ENCODE measurements at places on chromosomes 12 and 14.

DNA sequence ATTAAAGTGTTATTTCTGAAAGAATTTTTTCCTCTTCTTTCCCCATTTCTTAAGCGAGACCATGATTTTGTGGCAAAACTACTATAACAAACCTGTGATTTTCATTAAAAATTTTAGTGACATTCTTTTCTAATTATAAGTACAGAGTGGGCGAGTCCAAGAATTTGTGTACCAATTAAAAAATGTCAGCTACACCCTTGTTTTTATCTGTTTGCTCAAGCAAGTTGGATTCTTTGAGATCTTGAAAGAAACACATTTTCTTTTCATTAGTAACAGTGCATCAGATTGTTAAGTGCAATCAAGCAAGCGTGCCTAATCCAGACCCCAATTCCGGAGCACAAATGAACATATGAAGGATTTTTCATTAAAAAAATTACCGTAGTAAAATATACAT, 338.8 kb upstream of the DDHD1 start:
- no peak for DNase-seq

- no peak for DNase-seq
Measured at GRCh38 chr14:93619176-93619793, 169.0 kb downstream of the PRIMA1 start.

- peak; percentile 27 for DNase-seq
Measured at GRCh38 chr12:6772331-6772695, at the start of gene LAG3. TSS of gene LAG3 (plus strand) at chr12:6772520. CDS start at chr12:6772853, 333 bp downstream.

GRCh38 chr12:88237954-88238353, 95.8 kb downstream of the TMTC3 start:
- no peak for DNase-seq

DNA sequence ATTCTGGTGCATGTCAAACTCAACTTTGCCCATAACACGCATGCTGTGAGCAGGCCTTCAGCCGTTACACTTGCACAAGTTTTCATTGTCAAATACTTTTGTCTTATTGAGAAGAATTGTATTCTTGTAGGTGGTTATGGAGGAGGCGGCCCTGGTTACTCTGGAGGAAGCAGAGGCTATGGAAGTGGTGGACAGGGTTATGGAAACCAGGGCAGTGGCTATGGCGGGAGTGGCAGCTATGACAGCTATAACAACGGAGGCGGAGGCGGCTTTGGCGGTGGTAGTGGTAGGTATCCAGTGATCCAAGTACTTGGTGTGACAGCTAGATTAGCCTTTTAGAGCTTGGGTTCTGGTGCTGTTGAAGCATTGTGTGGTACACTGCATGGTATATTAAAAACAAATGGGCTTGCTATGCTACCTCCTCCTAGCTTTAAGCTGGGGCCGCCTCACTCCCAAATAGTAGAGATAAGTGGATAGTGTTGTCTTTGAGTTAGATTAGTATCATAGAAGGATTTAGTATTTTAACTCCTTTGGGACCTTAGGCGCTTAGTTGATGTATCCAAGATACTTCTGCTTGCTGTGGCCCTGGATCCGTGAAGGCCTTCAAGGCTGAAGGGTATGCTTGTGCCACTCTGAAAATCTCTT, 2.5 kb downstream of the HNRNPA1 start:
- DNase-seq, result no peak

GRCh38 chr14:23751616-23752015, 115.5 kb downstream of the DHRS2 start:
- DNase-seq, result no peak

DNA sequence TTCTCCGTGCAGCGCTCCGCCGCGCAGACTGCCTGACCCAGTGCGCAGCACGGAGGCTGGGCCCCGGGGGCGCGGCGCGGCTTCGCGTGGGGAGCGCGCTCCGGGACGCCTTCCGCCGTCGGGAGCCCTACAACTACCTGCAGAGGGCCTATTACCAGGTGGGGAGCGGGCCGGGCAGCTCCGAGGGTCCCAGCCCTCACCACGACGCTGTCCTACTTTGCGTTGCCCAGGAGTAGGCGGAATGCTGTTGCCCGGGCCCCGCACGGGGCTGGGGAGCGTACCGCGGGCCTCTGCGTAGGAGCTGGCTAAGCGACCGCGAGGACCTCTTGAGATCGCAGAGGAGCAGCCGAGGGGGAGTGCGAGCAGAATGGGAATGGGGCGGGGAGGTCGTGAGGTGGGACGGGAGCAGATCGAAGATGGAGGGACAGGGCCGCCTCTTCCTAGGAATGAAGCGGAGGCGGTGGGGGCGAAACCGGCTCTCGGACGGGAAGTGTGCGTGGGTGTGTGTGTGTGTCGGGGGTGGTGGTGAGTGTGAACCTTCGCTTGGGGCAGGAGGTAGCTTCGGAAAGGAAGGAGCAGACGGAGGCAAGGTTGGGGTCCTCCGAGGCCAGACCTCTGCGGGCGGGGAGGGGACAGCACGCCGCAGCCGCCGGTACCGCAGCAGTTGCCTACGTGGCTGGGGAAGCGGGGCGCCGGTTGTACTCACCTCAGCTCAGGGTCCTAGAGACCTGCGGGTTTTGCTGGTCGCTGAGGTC, 751 bp downstream of the P3H3 start:
- peak; percentile 10 for DNase-seq
